Esophagus squamous epithelium (tissue), 5 donors: ENCODE measurements at places on chromosomes 12 and 14.

DNA sequence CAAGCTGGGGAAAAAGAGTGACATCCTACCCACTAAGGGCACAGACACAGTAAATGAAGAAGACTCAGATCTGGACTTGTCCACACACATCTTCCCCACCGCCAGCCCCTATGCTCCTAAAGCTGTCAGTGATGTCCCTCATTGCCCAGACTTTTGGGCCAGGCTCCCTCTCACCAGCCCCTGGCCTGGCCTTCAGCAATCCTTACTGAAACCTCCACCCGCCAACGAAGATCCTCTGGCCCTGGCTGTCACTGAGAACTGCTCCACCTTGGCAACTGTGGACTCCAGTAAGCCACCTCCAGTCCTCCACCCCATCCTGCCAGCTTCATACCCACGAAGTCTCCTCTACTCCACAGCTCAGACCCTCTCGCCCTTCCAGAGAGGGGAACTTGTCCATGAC is 23.3 kb downstream of the FIGNL2 start:
- no peak for DNase-seq

- DNase-seq: no peak
These were observed 62.6 kb upstream of the BBS10 start for GRCh38 chr12:76410781-76411180.

DNA sequence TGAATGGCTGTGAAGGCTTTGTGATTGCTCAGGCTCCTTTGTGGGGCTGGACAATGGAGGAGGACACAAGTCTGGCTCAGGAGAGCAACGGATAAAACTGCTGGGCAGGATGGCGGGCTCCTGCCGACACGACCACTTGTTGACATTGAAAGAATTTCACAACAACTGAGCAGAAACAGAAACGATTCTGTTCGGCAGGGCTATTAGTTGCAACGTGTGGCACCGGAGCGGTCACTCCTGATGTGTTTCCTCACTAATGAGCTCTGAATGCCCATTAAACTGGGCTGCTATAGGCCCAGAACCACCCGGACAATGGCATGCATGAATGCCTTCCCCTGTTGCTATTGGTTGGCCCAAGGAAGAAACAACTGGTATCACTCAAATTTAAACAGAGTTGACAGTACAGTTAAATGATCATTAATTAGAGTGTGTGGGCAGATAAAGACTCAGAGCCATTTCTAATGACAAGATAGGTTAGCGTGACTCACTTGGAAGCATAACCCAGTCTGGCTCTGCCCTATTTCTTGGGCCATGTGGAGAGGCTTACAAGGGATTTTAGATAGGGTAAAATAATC is 142.9 kb downstream of the ASCL1 start:
- DNase-seq: no peak

- no peak for DNase-seq
These were observed 26.5 kb upstream of the CORO1C start for GRCh38 chr12:108757856-108758255.

DNA sequence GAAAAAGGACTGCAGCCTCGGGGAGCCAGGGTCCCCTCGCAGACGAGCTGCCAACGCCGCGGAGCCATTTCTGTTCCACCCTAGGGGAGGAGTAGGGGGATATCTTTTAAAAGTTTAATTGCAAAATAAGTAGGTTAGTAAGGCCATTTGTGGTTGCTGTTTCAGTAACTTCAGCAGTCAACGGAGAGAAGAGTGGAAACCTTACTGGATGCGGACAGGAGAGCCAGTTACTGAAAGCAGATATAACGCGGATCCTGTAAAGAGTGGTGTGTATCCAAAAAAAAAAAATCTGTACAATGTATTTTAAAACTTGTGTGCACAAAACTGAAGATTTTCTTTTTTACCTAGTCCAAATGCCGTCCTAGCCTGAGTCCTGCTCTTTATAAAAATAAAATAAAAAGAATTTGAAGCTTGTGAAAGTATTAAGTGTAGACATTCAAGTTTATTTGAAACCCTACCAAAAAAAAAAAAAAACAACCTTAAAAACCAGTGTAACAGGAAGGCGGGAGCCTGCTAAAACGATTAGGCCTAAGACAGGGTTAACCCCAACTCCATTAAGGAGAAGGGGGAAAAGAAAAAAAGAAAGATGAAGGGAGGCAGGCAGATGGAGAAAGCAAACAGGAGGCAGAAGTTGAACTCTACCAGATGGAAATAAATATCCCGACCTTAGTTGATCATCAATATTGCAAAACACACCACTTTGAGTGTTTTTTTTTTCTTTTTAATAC is 1.0 kb upstream of the BTG1 start:
- DNase-seq: no peak

GRCh38 chr14:56196274-56196673 is 78.1 kb downstream of the PELI2 start:
- no peak for DNase-seq

DNA sequence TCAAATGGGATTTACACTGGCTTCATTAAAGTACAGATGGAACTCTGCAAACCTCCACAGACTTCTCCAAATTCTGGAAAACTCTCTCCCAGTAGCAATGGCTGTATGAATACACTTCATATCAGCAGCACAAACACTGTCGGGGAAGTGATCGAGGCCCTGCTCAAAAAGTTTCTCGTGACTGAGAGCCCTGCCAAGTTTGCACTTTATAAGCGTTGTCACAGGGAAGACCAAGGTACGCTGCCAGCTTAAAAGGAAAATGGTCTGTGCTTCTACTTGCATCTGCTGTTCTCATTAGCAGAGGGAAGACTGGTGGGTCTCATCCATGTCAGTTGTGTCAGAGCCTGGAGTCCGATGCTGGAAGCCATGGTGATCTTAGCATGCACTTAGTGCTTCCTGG is 71.0 kb downstream of the GNS start:
- no peak for DNase-seq

- no peak for DNase-seq
These were observed 14.3 kb upstream of the ZFP36L1 start for GRCh38 chr14:68807148-68807600.

DNA sequence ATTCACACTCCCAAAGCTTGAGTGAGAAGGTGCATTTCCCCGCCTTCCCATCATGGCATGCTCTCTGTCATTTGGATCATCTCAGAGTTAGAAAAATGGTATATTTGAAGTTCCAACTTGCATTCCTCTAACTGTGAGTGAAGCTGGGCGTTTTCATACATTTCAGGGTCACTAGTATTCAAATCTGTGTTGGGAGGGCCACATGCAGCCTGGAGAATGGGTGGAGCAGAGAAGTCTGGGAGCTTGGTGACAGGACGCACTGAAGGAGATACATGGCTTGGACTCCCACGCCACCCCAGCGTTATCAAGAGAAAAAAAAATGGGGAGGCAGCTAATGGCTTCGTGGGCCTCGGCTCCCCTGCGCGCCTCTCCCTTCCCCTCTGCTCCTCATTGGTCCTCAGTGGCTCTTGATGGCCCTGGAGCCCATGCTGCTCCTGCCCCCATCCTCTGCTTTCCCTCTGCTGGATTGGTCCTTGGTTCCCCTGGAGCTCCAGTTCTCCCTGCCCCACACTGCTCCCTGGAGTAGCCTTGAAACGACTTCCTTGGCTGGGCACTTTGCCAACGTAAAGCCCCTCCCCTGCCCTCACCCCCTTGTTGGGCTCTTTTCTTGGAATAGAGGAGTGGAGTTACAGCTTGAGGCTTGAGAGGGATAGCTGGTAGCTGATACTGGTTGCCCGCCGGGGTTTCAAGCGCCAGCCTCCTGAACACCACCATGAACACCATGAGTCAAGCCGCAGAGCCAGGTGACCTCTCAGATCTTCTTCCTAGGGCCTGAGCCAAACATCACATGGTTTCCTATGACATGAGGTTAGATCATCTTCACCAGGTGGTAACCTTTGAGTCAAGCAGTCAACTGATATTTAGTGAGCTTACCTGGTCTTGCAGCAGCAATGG is 139.6 kb downstream of the PRKCH start:
- DNase-seq: no peak

DNA sequence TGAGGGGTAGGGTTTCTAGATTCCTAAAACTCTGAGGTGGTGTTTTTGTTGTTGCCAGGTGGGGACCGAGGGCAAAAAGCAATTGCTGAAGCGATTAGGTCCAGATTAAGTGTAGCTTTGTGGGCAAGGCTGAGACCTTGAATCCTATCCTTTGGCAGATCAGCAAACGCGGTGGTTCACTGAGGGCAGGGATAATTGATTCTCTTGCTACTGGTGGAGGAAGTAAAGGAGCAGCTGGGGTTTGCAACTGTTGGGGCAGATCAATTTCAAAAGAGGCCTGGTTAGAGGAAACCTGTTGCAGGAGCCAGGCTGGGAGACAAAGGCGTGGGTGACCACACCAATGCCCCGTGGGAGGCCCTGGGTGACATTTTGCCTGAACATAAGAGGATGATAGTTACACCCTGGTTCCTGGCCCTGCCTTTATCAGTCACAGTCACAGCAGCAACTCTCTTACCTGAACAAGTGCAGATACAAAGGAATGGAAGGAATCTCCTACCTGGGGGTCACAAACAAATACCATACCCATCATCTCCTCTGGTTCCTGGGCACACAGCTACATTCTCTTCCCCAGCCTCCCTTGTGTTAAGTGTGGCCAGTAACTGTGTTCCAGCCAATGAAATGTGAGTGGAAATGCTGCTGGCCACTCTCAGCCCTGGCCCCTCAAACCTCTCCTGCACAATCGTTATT is 43.3 kb upstream of the RASSF3 start:
- no peak for DNase-seq
